ENCODE measurements at places on chromosomes 7 and 10. TPM values are rescaled to one million over a fixed set of nuclear protein-coding genes. Genes with fewer than 3 reads are reported as not detected.

GRCh38 chr7:86926732-86927131, 132.7 kb downstream of the ELAPOR2 start:
- DNase-seq, result peak; percentile 30

DNA sequence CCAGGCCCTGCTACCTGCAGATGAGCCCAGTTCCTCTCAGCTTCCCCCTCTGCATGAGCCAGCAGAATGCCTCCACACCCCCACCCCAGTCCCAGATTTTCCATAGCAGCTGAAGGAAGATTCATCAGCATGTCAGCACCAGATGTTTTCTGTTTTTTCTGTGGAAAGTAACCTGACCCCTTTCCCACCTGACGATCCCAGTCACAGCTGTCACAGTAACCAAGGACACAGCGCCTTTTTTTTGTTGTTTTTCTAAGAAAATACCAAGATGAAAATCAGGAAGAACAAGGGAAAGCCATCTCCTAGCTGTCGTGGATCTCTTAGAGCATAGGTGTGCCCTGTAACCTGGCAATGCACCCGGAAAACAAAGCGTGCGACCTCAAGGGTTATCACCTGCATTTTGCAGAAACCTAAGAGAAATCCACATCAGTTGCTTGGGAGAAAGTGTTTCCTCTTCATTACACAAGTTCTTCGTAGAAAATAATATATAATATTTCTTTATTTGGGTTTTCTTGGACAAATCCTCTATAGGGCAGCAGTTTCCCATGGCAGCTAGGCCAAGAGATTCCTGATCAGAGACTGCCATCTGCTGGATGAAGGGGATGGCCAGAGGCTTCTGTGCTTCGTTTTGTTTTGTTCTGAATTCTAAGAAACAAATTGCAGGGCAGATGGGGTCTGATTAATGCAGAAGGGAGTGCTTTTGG, 401.9 kb downstream of the TNS3 start:
- peak; percentile 65 for DNase-seq

DNA sequence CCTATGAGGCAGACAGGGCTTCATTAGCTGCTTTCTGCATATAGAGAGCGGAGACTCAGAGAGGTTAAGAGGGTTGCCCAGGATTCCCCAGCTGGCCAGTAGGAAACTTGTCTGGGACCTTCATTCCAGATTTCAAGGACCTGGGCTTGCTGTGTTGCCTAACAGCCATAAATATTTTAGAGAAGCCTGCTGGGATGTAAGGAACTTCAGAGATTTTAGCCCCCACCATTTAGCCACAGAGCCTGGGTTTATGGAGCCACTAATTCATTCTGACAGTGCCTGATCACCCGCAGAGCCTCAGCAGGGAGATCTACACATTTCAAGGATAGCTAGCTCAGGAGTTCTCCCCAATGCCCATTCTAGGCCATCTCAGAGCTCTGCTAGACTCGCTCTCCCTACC, 56.6 kb upstream of the TRUB1 start:
- DNase-seq, result peak; percentile 11

DNA sequence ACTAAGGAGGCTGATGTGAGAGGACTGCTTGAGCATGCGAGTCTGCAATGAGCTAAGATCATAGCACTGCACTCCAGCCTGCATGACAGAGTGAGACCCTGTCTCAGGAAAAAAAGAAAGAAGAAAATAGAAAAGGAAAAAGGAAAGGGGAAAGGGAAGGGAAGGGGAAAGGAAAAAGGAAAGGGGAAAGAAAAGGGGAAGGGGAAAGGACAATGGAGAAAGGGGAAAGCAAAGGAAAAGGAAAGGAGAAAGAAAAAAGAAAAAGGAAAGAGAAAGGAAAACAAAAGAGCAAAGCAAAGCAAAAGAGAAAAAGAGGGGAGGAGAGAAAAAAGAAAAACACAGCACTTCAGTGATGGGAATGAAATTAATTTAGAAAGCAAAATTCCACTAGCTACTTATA, 179.3 kb downstream of the SRPK2 start:
- no peak for DNase-seq

GRCh38 chr7:139895141-139895829, 66.2 kb downstream of the TBXAS1 start:
- no peak for DNase-seq

- no peak for DNase-seq
Observed at GRCh38 chr10:126917975-126918908, 13.0 kb downstream of the DOCK1 start.

- no peak for DNase-seq
Observed at GRCh38 chr7:76386691-76387260, 22.7 kb downstream of the SSC4D start.

Gene MAPK8
- polyA plus RNA-seq, result 12.4 TPM

Gene SPDYE1
- not detected for polyA plus RNA-seq

Gene ADAM22
- polyA plus RNA-seq, result 7.6 TPM

Gene C10orf62
- not detected for polyA plus RNA-seq

Gene DLX5
- polyA plus RNA-seq, result 0.12 TPM

Gene VGF
- polyA plus RNA-seq, result not detected

Data from small intestine (tissue), 16 donors.